Stimulated activated naive CD8-positive, alpha-beta T cell treated with anti-CD3 and anti-CD28 coated beads, Interleukin-15, Interleukin-2, amounts not matched to agents 100 U/mL and 50 U/mL, for 24 hours (primary cell): ENCODE measurements at places on chromosomes 2 and 18.

GRCh38 chr2:150482667-150483400, 4.6 kb downstream of the RND3 start:
- no peak for DNase-seq

DNA sequence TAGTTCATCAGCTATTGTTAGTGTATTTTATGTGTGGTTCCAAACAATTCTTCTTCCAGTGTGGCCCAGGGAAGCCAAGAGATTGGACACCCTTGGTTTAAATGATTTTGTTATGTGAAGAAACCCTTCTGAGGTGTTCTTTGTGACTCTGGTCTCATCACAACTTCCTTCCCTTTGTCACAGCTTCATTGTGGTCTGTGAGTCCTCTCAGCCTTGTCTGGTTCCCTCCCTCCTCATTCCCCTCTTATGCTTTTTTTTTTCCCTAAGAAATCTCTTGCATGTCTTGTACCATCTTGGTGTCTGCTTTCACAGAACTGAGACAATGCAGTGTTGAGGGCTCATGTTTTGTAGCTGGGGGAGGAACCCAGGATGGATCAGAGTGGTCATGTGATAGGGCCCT, 118.9 kb downstream of the TMEM182 start:
- DNase-seq, result no peak

- no peak for DNase-seq
Measured at GRCh38 chr2:47725808-47726207, 57.1 kb upstream of the MSH6 start.

DNA sequence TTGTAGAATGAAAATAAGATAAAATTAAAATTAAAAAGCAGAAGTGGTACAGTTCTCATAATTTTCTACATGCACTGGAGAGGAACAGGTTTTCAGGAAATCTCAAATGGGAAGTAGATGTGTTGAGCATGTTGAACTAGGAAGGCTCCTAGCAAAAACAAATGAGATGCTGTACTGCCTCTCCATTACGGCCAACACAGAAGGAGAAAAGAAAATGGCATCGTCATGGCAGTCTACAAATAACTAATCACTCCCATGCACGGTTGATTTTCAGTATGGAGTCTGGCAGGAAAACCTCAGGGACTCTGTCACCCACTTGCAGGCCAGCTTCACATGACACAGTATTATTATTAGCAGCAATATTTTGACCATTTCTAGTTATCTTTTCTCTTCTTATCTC, 278.7 kb downstream of the NRXN1 start:
- DNase-seq, result no peak

GRCh38 chr2:197500503-197501131, 438 bp downstream of the HSPE1 start:
- no peak for DNase-seq

- DNase-seq, result no peak
Measured at GRCh38 chr2:52477166-52477565, 1290.4 kb upstream of the CHAC2 start.

GRCh38 chr2:177682836-177683660, 290.5 kb downstream of the AGPS start:
- no peak for DNase-seq

DNA sequence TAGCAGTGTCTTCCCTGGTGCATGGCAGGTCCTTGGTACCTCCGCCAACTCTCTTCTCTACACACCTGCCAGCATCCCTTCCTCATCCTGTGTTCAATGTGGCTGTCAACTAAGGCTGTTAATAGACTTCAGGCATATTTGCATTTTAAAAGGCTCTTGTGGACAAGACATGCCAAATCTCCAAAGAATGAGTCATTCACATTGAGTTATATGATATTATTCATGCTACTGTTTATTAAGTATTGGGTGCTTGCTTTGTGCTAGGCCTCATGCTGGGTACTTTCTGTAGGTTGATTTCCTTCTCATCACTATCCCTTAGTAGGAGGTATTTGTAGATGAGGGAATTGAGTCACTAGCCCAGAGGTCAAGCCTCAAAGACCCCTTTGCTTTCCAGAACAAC, 5.2 kb downstream of the MYO1B start:
- no peak for DNase-seq

DNA sequence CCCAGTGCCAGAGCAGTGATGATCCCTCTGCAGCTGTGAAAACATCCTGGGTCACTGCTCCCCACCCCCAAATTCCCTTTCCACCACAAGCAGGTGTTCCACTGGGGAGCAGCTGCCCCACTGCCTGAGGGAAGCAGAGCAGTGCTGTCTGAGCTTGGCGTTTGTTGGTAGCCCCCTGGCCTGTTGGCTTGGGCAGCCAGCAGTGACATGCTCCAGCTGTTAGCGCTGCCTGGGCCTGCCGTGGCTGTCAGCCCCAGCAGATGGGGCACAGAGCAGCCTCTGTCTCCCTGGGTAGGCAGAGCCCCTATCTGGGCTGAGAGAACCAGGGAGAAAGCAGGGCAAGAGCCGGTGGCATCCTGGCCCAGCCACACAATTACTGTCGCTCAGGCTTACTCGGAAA, 247.7 kb downstream of the GLI2 start:
- DNase-seq, result no peak

GRCh38 chr18:55106466-55106865, 147.2 kb upstream of the CCDC68 start:
- no peak for DNase-seq

DNA sequence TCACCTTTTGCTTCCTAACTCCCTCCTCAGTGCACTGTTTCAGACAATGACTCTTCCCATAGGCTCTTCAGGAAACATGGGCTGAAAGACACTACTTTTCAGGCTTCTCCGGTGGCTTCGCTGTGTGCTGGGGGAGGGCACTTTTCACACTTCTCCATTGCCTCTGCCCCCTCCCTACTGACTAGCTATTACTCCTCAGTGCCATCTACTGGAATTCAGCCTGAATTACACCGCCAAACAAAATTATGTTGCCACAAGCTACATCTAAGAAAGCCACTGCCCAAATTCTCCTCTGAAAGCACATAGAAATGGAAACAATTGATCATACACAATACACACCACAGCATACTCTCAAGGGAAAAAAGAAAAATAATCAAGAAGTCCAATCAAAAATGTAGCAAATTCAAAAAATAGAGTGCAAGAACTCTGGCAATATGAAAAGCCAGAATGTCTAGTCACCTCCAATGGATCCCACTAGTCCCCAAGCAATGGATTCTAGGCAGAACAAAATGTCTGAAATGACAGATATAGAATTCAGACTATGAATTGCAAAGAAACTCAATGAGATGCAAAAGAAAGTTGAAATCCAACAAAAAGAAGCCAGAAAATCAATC, 1139.4 kb upstream of the GYPC start:
- no peak for DNase-seq

DNA sequence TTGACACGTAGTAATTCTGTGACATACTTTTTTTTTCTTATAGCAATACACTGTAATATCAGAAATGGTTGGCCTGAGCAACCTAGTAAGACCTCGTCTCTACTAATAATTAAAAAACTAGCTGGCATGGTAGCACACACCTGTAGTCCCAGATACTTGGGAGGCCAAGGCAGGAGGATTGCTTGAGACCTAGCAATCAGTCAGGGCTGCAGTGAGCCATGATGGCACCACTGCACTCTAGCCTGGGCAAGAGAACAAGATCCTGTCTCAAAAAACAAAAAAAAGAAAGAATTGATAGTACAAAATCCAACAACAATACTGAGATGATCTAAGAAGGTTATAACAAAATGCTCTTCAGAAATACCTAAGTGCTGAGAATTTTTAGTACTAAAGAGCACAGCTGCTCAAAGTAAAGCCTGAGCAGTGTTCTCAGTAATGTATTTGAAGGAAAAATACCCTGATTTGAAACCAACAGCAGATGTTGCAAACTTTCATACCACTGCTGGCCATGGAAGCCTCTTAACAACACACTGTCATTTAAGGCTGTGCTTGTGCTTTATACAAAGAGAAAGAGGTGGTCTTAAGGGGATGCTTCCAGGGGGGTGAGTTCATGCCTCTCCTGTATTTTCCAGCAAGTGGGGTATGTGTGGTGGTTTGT, 132.6 kb upstream of the CDCA7 start:
- DNase-seq, result no peak

DNA sequence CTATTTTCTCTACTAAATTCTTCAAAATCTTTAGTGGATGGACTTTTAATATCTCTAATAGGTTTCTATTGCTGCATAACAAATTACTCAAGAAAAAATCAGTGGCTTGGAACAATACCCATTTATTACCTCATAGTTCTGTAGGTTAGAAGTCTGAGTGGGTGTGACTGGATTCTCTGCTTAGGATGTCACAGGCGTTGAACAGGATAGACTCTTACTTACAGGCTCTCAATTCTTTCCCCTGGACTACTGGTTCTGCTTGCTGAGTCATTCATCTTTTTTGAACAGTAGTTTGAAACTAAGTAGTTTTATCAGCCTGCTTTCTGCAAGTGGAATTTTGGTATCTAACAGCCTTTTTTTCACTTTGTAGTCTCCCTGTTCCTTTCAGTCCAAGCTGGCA, 265.4 kb downstream of the ZNF385B start:
- no peak for DNase-seq

GRCh38 chr2:3620834-3621233, 25.9 kb downstream of the COLEC11 start:
- DNase-seq, result no peak

DNA sequence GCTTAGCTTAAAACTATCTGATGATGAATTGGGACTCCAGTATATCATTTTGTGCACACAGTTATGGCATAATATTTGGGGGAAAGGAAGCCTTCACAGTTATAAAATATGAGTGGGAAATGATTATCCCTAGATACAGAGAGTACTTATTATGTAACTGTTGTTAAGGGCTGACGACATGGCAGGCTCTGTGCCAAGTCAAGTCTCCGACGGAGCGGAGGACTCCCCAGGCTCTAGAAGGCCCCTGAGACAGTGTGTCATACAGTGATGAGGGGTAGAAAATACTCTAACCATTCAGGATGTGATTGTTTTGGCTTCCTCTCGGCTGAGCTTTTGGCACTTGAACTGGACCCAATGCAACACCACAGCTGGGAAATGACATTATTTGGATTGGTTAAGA, 211.8 kb downstream of the SLC8A1 start:
- no peak for DNase-seq

GRCh38 chr2:237156857-237157779, 71.4 kb downstream of the COPS8 start:
- DNase-seq, result no peak
